ENCODE measurements at places on chromosomes 7 and 10. TPM values are rescaled to one million over a fixed set of nuclear protein-coding genes. Genes with fewer than 3 reads are reported as not detected.

The SYCE1 gene
- polyA plus RNA-seq = not detected

The GJD4 gene
- 0.09 TPM for polyA plus RNA-seq

- DNase-seq = no peak
These were observed 27.7 kb downstream of the PRLHR start for GRCh38 chr10:118567701-118568248.

DNA sequence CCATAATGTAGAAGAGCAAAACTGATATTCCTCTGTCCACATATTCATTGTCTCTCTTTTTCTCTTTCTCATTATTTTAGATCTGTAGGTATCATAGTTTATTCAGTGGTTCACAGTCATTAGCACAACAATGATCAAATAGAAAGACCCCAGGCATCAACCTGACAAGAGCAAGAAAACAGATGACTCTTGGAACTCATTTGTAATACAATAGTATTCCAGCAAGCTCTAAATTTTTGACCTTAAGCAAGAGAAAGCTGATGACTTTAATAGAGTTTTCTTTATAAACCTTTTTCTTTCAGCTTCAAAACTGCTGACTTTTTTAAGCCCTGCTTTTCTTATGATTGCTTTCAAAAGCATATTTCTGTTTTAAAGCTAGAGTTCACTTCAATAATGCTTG is 507.5 kb upstream of the SORCS1 start:
- no peak for DNase-seq

- DNase-seq = no peak
These were observed 2.5 kb upstream of the LAMB4 start for GRCh38 chr7:108132551-108133265.

- no peak for DNase-seq
These were observed 116.8 kb downstream of the ABLIM1 start for GRCh38 chr10:114541081-114541796.

DNA sequence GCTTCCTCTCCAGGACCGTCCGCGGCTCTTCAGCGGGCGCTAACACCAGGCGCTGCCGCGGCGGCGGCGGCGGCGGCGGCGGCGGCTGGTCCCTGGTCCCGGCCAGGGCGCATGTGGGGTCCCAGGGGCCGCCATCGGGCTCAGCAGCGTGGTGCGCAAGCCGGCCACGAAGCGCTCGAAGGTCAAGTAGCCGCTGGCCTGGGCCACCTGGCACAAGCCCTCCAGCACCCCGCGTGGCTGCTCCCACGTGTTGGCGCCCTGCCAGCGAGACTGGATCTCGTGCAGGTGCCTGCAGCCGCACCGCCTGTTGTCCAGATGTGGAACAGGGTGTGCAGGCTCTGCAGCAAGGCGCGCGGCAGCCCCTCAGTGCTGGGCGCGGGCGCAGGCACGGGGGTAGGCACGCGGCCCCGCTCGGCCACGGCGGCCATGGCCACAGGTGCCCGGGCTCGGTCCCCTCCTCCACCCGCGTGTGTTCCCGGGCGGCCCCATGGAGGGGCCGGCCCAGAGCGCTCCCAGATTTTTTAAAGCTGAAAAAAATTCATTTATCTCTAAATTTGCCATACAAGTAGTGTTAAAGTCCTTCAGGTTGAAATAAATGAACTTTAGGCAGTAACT is 884.2 kb upstream of the ZNF722 start:
- DNase-seq = no peak

DNA sequence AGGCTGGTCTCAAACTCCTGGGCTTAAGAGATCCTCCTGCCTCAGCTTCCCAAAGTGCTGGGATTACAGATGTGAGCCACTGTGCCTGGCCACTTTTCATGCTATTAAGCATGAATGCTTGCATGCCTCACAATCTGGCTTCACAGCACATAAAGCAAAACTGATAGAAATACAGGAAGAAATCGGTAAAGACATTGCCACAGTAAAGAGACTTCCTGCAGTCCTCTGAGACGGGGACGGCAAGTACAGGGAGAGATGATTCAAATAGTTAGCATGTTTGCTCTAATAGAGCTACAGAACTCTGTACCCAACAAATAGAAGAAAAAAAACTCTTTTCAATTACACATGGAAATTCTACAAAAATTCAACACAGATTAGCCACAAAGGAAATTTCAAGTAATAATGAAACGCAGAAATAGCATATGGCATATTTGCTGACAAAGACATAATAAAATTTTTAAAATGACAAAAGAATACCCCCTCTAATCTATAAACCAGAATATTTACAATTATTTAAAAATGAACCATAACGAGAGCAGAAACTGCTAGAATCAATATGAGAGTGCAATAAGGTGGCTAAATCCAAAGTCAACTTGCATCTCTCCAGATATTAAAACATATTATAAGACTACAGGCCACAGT is 32.3 kb downstream of the CARD11 start:
- no peak for DNase-seq

- DNase-seq = no peak
These were observed 319 bp upstream of the GATA3 start for GRCh38 chr10:8054244-8054493.

DNA sequence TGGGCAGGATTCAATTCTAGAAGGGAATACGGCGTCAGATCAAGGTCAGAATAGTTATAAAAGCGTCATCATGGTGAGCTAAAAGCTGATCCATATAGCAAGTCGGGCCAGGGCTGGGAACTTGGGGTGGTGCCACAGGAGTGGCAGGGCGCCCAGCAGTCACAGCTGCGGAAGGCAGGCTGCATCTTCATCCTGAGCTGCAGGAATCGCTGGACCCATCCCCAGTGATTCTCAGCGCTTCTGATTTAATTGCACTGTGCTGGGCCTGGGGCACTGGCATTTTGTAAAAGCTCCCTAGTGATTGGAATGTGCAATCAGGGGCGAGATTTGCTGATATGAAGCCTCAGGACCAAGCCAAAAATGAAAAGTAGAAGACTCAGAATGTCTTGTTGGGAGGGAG is 135.3 kb downstream of the CTTNBP2 start:
- no peak for DNase-seq

The TAF3 gene
- polyA plus RNA-seq = 1.6 TPM

DNA sequence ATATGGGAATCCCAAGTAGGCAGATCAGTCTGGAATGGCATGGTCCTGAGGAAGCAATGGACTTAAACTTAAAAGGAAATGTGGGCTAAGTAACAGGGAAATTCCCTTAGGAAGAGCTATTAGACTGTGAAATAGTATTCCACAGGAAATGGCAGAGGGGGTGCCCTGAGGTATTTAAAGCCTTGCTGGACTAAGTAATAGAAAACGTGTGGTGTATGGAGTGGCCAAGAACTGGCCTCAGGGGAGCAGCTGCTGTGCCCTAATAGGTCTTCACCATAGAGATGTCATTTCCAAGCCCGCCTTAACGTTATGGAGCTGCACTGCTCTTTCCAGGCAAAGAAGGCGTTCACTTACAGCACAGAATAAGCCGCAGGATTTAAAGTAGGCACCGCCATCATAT is 365.2 kb upstream of the ZMIZ1 start:
- no peak for DNase-seq

GRCh38 chr7:1806354-1806753 is 136.3 kb downstream of the ELFN1 start:
- DNase-seq = no peak

GRCh38 chr10:24444337-24444736 is 235.4 kb downstream of the KIAA1217 start:
- DNase-seq = no peak

GRCh38 chr7:48636391-48637015 is 287.8 kb upstream of the CDC14C start:
- no peak for DNase-seq

- DNase-seq = no peak
These were observed 19.0 kb downstream of the TES start for GRCh38 chr7:116229366-116229765.

DNA sequence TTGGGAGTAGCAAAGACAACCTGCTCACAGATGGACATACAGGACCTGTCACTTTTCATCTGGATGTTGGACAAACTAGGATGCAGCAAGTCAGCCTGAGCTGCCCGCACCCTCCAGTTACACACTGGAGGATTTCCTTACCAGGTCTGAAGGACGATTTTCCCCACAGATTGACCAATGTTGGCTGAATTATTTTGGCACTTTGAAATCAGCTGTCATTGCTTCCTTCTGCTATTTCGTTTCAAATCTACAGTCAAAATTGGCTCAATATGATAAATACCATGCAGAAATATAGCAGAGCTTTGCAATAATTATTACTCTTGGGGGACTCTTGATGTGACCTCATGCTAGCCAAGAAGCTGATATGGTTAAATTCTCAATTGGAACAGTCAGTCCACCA is 2.5 kb downstream of the CLRN3 start:
- DNase-seq = peak; percentile 25

The AMZ1 gene
- polyA plus RNA-seq = 0.09 TPM

- DNase-seq = no peak
These were observed 168.4 kb upstream of the CELF2 start for GRCh38 chr10:10849306-10849705.

- no peak for DNase-seq
These were observed 83.3 kb downstream of the ELMO1 start for GRCh38 chr7:37365405-37365804.

- no peak for DNase-seq
These were observed 167.8 kb upstream of the MYO3A start for GRCh38 chr10:25766213-25766612.

DNA sequence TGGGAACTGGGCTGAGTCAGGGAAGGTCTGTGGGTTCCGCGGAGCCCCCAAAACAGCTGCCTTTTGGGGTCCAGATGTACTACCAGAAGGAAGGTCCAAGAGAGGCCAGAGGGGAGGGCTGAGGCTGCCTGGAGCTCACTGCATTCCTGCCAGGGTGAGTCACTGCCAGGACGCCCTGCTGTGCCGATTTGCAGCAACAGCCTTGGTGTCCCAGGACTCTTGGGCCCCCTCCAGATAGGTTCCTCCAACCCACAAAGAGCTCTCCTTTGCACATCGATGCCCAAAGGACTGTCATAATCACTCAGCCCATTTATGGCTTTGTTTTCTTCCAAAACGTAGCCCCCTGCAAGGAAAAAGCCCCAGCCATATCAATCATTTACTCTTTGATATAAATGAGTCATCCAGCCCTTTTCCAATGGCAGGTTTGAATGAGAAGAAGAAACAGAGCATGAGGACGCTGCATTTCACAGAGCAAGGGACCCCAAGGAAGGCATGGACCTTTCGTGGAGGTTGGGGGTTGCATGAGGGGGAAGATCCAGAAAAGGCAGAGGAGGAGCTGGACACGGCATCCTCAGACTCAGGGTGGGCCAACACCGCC is 32.2 kb upstream of the COL13A1 start:
- DNase-seq = no peak

DNA sequence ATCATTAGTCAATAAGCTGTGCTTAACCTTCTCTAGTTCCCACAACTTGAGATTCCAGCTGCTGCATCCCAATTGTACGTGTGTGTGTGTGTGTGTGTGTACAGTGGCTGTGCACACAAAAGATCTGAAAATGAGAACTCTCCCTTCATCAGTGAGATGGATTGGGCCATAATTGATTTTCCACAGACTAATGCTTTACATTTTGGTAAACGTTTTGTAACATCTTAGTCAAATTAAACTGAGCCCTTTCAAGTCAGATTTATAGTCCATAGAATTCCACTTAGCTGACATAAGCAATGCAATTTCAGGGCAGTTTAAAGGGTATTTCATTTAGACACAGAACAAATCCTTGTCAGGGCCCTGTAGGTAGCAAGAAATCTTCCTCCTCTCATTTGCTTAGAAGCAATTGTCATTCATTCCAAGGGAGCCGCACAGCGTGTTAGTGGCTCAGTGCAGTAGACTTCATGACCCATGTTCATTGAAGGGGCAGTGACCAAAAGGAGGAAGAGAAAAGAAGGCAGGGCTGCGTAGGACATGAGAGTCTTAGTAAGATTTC is 1123.5 kb upstream of the AUTS2 start:
- DNase-seq = no peak

GRCh38 chr10:77869626-77870420 is 56.7 kb downstream of the DLG5 start:
- DNase-seq = no peak
